Activated CD8-positive, alpha-beta T cell treated with anti-CD3 and anti-CD28 coated beads, Interleukin-2, amount 10 ng/mL, durations not matched to agents 7 days and 5 days (primary cell): ENCODE measurements at places on chromosomes 6 and 20. TPM values are rescaled to one million over a fixed set of nuclear protein-coding genes. Genes with fewer than 3 reads are reported as not detected.

GRCh38 chr6:112061605-112062004 lies 7.7 kb downstream of the CCN6 start:
- H3K27ac ChIP-seq, result no peak overlapping the region
- H3K4me1 ChIP-seq, result no peaks in the 10 kb centered on the region
- peaks cover 10% of the 10 kb centered on the region for H3K27me3 ChIP-seq
- DNase-seq, result no peak
- no peak overlapping the region for H3K4me3 ChIP-seq

DNA sequence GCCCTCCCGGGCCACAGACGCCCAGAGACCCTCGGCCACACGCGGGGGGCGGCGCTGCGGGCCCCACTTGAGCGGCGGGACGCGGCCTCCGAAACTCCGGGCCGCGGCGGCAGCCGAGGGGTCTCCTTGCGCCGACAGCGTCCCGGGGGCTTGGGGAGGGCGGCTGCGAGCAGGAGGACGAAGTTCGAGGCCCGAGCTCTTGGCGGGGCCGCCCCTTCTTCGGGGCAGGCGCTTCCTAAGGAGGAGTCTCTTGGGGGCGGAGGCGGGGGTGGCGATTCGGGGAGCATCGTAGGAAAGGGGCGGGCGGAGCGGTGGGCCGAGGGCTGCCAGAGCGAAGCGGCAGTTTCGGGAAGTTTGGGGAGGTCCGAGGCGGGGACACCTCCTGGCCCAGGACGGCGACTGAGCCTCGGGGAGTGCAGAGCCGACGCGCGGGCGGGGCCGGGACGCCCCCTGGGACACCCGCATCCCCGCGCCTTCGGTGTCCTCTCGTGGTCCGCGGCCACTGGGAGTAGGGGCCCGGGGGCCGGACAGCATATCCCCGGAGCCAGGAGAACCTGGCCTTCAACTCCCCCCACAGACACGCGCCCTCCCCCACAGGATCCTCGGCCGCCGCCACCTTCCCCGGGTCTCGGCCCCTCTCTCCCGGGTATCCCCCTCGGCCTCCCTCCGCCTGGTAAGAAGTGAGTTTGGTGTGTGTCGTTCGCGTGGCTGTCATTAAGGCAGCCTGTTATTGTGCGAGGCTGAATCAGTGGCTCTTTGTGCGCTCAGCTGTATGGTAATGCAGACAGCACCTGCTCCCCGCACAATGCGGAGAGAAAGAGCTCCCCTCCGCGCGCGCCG lies 613 bp upstream of the DLL1 start:
- H3K27me3 ChIP-seq, result peaks cover 47% of the 10 kb centered on the region
- peak; percentile 66 for DNase-seq
- H3K4me3 ChIP-seq, result peak overlapping the region; percentile 69
- peak overlapping the region; percentile 64 for H3K27ac ChIP-seq
- peaks cover 19% of the 10 kb centered on the region for H3K36me3 ChIP-seq

- no peak for DNase-seq
- H3K27ac ChIP-seq, result no peak overlapping the region
- peak overlapping the region; percentile 84 for H3K4me3 ChIP-seq
Observed at GRCh38 chr6:106084989-106085691, 996 bp upstream of the PRDM1 start.

- H3K27ac ChIP-seq, result no peak overlapping the region
- peaks cover 6% of the 10 kb centered on the region for H3K4me1 ChIP-seq
- H3K27me3 ChIP-seq, result peaks cover 50% of the 10 kb centered on the region
- H3K4me3 ChIP-seq, result no peak overlapping the region
- DNase-seq, result no peak
- H3K36me3 ChIP-seq, result no peaks in the 10 kb centered on the region
Observed at GRCh38 chr6:90496258-90497016, 90.4 kb downstream of the MAP3K7 start.

DNA sequence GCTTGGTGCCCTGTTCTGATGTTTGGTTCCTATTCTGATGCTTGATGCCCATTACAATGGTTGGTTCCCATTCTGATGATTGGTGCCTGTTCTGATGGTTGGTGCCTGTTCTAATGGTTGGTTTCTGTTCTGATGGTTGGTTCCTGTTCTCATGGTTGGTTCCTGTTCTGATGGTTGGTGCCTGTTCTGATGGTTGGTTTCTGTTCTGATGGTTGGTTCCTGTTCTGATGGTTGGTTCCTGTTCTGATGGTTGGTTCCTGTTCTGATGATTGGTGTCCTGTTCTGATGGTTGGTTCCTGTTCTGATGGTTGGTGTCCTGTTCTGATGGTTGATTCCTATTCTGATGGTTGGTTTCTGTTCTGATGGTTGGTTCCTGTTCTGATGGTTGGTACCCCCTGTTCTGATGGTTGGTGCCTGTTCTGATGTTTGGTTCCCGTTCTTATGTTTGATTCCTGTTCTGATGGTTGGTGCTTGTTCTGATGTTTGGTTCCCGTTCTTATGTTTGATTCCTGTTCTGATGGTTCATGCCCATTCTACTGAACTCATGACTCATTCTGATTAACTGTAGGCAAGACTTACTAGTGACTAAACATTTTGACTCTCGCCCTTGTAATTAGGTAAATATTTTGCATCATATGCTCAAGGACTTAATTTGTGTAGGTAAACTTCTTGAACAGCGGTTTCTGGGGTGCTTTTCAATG lies 146.2 kb downstream of the DLL1 start:
- H3K27me3 ChIP-seq, result peaks cover 5% of the 10 kb centered on the region
- no peak overlapping the region for H3K4me3 ChIP-seq
- H3K27ac ChIP-seq, result peak overlapping the region; percentile 68
- no peak for DNase-seq
- peaks cover 23% of the 10 kb centered on the region for H3K36me3 ChIP-seq

GRCh38 chr20:20440886-20441658 lies 73.2 kb downstream of the INSM1 start:
- no peaks in the 10 kb centered on the region for H3K27me3 ChIP-seq
- no peaks in the 10 kb centered on the region for H3K4me1 ChIP-seq
- no peak for DNase-seq
- H3K4me3 ChIP-seq, result no peak overlapping the region
- no peak overlapping the region for H3K27ac ChIP-seq
- H3K36me3 ChIP-seq, result no peaks in the 10 kb centered on the region

- H3K27me3 ChIP-seq, result peaks cover 24% of the 10 kb centered on the region
- no peak overlapping the region for H3K27ac ChIP-seq
- no peak overlapping the region for H3K4me3 ChIP-seq
- no peak for DNase-seq
- peaks cover 20% of the 10 kb centered on the region for H3K4me1 ChIP-seq
- H3K36me3 ChIP-seq, result no peaks in the 10 kb centered on the region
Observed at GRCh38 chr6:3321042-3321441, 62.3 kb downstream of the PSMG4 start.

DNA sequence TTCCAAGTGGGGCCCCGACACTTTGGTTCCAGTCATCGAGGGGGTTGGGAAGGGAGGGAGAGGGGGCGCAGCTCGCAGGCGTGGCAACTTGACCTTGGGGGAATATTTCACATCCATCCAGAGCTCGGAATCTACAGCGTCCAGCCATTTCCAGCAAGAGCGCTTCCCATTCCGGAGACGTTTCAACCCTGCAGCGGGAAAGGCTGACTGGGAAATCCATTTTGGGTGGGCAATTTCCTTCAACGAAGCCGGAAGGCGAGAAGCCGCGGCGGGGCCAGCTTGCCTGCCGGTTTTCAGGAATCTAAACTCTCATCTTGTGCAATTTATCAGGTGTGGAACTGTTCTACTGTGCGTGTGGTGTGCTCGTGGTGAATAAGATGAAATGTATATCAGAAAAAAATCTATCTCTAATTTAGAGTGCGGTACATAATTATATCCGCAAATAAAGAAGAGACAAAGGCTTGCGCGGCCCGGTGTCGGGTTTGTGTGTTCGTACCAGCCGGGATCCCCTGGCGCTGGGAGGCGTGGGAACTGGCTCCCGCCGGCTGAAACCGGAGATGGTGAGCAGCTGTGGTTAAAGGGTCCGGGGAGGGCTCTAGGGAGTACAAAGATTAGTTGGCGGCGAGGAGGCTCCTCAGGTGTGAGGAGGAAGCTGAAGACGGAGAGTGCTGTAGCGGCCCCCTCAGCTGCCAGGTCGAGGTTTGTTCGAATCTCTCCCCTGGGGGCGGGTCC lies 4.8 kb downstream of the SLC32A1 start:
- peak; percentile 30 for DNase-seq
- H3K4me1 ChIP-seq, result peaks cover 51% of the 10 kb centered on the region
- peaks cover 91% of the 10 kb centered on the region for H3K27me3 ChIP-seq
- peak overlapping the region; percentile 47 for H3K4me3 ChIP-seq
- peaks cover 23% of the 10 kb centered on the region for H3K36me3 ChIP-seq
- H3K27ac ChIP-seq, result peak overlapping the region; percentile 71

DNA sequence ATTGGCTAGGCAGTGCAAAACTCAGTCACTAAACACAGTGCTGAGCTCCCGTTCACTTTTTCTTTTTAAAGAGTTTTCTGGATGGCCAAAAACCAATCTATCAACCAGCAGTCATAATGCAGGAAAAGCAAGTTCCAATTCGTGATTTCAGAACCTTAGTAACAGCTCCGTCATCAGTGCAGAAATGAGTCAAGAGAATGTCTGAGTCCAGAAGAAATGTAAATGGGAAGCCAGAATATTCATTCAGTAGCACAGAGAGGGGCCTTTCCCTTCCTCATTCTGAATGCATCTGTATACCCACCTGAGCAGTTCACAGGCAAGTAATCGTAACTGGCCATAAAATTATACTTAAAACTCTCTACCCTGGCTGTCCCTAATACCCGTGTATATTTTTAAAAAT lies 20.4 kb downstream of the HUS1B start:
- no peak overlapping the region for H3K4me3 ChIP-seq
- H3K27ac ChIP-seq, result no peak overlapping the region
- H3K36me3 ChIP-seq, result peaks cover 14% of the 10 kb centered on the region
- H3K4me1 ChIP-seq, result no peaks in the 10 kb centered on the region

DNA sequence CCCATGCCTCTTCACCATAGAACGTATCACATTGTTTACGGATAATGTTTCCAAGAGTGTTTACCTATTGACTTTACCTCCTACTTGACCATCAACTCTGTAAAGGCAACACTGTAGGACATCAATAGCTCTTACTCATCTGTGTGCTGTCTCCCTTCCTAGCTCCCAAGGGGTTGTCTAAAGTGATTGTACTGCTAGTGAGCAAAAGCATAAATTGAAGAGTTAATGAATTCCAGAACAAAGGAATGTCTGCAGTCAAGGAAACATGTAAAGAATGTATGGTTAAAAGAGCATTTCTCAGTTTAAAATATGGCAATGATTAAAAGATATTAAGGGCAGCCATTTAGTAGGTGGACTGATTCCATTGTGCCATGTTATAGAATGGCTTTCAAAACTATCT lies 985.4 kb downstream of the TBC1D32 start:
- H3K4me1 ChIP-seq, result no peaks in the 10 kb centered on the region
- H3K27me3 ChIP-seq, result no peaks in the 10 kb centered on the region
- no peak overlapping the region for H3K4me3 ChIP-seq
- no peak for DNase-seq
- no peak overlapping the region for H3K27ac ChIP-seq

GRCh38 chr20:53071833-53072232 lies 99.7 kb downstream of the TSHZ2 start:
- DNase-seq, result no peak
- H3K27me3 ChIP-seq, result peaks cover 4% of the 10 kb centered on the region
- H3K36me3 ChIP-seq, result no peaks in the 10 kb centered on the region
- no peak overlapping the region for H3K27ac ChIP-seq

DNA sequence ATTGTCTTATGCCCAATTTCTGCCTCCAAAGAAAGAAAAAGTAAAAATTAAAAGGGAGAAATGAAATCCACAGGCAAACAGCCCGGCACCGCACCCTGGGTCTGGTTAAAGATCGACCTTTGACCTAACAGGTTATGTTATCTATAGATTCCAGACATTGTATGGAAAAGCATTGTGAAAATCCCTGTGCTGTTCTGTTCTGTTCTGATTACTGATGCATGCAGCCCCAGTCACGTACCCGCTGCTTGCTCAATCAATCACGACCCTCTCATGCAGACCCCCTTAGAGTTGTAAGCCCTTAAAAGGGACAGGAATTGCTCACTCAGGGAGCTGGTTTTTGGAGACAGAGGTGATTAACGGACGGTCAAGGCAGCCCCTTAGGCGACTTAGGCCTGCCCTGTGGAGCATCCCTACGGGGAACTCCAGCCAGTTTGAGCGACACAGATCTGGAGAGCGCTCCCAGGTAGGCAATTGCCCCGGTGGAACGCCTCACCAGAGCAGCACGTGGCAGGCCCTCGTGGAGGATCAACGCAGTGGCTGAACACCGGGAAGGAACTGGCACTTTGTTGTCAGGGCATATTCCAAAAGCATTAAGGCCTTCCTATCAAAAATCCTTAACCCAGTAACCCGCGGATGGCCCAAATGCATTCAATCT lies 12.0 kb upstream of the HFE start:
- H3K36me3 ChIP-seq, result no peaks in the 10 kb centered on the region
- peaks cover 2% of the 10 kb centered on the region for H3K4me1 ChIP-seq
- no peak overlapping the region for H3K27ac ChIP-seq
- no peak overlapping the region for H3K4me3 ChIP-seq

GRCh38 chr6:143328876-143329275 lies 121.6 kb downstream of the ADAT2 start:
- H3K27ac ChIP-seq, result no peak overlapping the region
- no peak overlapping the region for H3K4me3 ChIP-seq
- H3K27me3 ChIP-seq, result no peaks in the 10 kb centered on the region
- DNase-seq, result no peak
- H3K36me3 ChIP-seq, result no peaks in the 10 kb centered on the region

The C6orf58 gene
- total RNA-seq, result not detected

The LHFPL5 gene
- not detected for total RNA-seq

The NMBR gene
- not detected for total RNA-seq

The HSPA1L gene
- total RNA-seq, result 3.1 TPM

The ANGPT4 gene
- not detected for total RNA-seq

The SLC17A9 gene
- 57.8 TPM for total RNA-seq

The WFDC11 gene
- total RNA-seq, result not detected
